ENCODE measurements at places on chromosomes 3 and 15.
A peak's percentile ranks its signal among the peaks of the same experiment; 100 is the strongest.

DNA sequence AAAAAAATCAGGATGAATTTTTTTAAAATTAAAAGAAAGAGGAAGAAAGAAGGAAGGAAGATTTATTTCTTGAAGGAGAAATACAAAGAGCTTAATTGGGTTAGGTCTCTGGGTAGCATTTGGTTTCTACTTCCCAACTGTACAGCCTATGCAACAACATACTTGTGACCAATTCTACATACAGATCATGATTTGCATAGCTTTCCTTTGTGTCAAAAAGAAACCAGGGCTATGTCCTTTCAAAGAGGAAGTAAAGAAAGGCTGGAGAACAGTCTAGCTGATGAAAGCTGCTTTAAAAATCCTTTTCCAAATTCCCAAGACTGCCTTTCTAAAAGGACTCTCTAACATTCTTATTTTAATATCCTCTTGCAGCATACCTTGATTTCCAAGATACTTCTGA, 6.1 kb upstream of the HGD start:
- DNase-seq = peak; percentile 82

- no peak for DNase-seq
These were observed 56.0 kb downstream of the RPLP1 start for GRCh38 chr15:69508659-69509058.

DNA sequence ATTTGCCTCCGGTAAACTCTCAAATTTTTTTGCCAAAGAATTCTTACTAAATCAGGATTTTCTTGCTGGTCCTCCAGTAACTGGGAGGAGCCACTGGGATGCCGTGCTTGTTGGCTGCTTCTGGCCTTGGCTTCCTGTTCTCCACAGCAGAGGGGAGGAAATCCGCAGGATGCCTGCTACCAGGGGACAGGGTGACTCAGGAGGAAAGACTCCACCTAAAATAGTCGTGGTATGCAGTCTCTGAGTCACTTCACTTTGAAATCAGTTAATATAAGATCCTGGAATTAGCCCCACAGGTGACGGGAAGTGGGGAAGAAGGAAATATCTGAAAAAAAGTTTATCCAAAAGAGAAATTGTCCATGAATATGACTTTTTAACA, 6.5 kb upstream of the TM4SF18 start:
- peak; percentile 97 for DNase-seq

DNA sequence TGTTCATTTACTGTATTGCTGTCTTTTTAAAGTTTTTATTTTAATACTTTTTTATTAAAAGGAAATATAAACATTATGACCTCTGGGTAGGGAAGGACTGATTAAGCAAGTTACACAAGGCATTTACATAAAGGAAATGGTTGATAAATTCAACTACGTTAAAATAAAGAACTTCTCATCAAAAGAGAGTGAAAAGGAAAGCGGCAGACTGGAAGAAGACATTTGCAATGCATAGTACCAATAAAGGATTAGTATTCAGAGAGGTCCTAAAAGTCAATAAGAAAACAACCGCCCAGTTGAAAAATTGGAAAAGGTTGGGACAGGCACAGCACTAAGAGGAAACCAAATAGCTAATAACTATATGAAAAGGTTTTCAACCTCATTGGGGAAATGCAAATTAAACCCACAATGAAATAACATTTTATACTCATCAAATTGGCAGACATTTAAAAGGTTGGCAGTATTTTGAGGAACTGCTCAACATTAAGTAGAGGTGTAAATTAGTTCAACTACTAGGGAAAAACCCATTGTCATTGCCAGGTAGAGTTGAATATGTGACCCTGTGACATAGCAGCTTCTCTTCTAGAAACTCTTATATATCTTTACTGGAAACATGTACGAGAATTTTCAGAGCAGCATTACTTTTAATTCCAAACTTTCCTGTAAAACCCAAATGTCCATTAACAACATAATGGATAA, 9.5 kb downstream of the PDE8A start:
- DNase-seq = no peak

- no peak for DNase-seq
These were observed 306.8 kb upstream of the ATP11B start for GRCh38 chr3:182486463-182486862.

DNA sequence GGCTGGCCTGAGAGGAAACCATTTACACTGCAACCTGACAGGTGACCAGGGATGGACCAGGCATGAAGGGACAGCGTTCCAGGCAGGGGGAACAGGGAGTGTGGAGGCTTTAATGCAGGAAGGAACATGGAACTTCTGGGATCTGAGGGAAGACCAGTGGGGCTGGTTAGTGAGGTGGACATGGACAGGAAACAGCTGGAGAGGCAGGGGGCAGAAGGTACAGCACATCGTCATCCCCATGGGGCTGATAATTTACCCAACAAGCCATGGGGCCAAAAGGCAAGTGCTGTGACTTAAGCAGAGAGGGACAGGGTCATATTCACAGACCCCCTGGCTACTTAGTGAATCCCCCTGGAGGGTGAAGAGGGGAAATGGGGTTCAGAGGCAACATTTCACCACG, 77.0 kb upstream of the LARS2 start:
- no peak for DNase-seq

DNA sequence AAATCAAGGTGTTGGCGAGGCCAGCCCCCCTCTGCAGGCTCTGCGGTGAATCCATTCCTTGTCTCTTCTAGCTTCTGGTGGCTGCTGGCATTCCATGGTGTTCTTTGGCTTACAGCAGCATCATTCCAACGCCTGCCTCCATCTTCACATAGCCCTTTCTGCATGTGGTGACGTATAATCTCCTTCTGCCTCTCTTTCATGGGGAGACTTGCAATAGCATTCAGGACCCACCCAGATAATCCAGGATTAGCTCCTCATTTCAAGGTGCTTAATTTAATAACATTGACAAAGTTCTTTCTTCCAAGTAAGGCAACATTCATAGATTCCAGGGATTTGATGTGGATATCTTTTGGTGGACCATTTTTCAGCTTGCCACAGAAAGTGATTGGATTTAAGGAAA, 35.8 kb downstream of the ISG20 start:
- no peak for DNase-seq

GRCh38 chr3:127159543-127159942, 33.4 kb upstream of the PRR23E start:
- DNase-seq = no peak
